WERI-Rb-1 (cell line): ENCODE measurements at places on chromosomes 12 and 14.

DNA sequence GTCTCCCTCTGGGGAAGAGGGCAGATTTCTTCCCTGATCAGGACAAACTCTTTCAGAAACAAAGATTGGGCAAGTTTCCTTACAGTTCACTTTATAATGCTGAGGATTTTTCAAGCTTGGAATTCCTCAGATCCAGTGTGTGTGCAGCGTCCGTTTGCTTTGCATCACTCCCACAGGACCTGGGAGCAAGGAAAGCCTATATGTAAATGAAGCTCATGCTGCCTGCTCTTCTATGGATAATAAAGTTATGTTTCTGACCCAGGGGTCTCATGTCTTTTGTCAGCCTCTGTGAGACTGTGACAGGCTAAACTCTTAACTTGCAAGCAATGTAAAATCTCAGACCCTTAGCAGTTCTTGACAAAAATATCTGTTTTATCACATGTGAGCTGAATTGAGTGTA is 41.6 kb downstream of the TRHDE start:
- no peak for DNase-seq

DNA sequence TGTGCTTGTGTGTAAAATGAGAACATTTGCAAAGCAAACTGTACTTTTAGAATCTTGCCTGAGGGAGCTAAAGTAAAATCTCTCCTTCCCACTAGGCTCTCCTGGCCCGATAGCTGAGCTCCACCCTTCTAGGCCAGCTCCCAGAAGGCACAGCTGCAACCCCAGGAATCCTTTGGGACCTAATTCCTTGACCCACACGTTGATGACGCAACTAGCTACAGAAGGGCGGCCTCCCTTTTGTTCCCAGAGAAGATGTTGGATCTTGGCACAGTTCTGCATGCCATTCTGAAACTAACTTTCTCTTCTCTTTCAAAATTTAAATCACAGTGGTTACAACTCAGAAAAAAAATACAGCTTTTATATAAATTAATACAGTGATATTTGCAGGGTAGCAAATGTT is 268.1 kb downstream of the EGLN3 start:
- DNase-seq: no peak

GRCh38 chr12:40534828-40535227 is 157.4 kb upstream of the CNTN1 start:
- DNase-seq: no peak

GRCh38 chr14:58915646-58916045 is 272.8 kb upstream of the DAAM1 start:
- no peak for DNase-seq

GRCh38 chr12:42180990-42181596 is 36.4 kb upstream of the GXYLT1 start:
- DNase-seq: no peak

- DNase-seq: no peak
These were observed 201.3 kb upstream of the FOXN3 start for GRCh38 chr14:89618330-89618708.

- peak; percentile 59 for DNase-seq
These were observed 107.7 kb downstream of the UNC79 start for GRCh38 chr14:93538413-93538812.

- DNase-seq: peak; percentile 63
These were observed 13.8 kb downstream of the TMCC3 start for GRCh38 chr12:94636462-94637085.

DNA sequence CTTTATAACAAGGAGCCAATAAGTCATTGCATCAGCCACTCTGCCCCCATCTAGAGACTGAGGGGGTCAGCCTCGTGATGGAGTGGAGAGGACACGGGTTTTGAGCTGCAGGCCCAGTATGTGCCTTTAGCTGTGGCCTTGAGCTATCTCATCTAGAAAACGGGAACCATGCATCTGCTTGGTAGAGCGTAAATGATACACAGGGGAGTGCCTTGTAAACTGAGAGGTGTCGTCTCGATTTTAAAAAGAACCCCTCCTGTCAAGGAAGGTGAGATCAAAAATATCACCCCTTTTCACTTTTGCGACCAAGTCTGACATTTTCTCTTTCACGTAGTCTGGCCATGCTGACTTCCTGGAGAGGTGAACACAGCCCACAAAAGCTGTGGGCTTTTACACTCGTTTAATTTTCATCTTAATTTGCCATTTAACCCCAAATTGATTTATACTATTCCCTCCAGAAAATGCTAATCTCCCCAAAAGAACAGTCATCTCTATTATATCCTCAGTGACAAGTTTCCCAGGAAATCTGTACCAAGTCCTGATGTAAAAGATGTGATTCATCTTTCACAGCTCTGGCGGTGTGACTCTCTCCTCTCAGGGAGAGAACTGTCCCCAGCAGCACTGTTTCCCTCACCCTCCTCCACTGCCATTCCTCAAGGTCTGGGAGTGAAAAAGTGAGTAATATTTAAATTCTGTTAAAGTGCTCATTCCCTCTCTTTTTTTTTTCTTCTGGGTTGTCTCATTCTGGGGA is 30.6 kb downstream of the VCPKMT start:
- no peak for DNase-seq

- DNase-seq: no peak
These were observed 56.7 kb upstream of the GALNT9 start for GRCh38 chr12:132385923-132386751.

DNA sequence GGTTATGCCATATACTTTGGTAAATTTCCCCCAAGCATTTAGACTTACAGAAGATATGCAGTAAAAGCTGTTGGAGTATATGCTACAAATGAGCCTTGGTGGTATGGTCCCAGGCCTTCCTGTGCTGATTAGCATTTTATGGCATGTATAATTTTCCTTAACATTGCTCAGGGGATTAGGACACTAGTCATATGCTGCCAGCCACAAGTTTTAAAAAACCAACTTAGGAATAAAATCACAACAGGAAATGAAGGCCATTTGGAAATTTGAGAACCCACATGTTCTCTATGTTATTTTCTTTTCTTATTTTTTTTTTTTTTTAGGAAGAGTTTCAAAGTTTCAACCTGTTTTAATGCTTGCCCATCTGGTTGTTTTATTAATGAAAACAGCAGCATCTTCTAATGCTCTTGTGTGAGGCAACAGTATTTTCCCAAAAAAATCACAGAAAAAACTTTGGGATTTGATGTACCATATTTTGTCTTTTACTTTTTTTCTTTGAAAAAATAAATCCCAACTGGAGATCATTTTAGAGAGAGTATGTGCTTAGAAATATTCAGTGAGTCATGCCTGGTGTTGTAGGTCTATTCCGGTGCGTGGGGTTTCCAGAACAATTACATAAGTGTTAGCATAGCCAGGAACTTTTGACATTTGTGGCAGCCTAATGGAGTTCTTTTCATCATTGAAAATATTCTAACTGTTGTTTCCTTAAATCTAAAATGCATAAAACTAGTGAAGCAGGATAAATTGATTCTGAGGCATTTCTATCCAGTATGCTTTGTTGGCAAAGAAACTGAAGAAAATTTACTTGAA is 21.7 kb upstream of the DUSP6 start:
- no peak for DNase-seq

DNA sequence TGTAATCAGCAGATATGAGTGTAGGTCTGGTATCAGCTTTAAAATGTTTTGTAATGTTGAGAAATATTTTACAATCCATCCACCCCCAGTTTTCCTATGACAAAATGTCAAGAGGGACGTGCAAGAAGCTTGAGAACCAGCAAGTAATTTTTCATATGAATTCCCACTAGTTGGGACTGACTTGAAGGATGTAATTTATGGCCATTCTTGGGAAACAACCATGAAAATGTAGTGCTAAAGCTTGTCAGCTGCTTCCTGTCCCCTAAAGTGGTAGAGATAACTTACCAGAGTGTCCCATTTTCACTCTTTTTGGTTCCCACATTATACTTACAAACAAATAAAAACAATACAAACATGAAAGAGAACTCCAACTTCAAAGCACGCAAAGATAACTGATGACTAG is 63.9 kb downstream of the RERG start:
- no peak for DNase-seq

DNA sequence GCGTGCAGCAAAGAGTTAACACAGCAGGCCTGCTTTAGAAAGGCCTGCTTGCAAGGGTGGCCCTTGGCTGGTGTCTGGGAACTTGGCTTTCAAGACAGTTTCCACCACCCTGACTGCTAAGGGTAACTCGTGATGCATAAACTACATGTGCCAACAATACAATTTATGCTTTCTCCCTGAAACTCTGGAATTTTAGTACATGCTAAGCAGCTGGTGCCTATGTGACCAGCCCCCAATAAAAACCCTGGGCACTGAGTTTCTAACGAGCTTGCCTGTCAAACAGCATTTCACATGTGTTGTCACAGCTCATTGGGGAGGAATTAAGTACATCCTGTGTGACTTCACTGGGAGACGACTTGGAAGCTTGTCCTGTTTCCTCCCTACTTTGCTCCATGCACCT is 133.1 kb downstream of the SLC5A8 start:
- no peak for DNase-seq

- DNase-seq: no peak
These were observed 213.3 kb upstream of the TMTC1 start for GRCh38 chr12:29996993-29997392.
